Neural progenitor cell (in vitro differentiated cells): ENCODE measurements at places on chromosomes 5 and 9. TPM values are rescaled to one million over a fixed set of nuclear protein-coding genes. Genes with fewer than 3 reads are reported as not detected.
A peak's percentile ranks its signal among the peaks of the same experiment; 100 is the strongest.

Gene OSMR
- 0.22 and 0.58 TPM in 2 replicates for total RNA-seq

Gene GPX3
- total RNA-seq, result 17.9 and 22.4 TPM in 2 replicates

Gene SHOC1
- not detected in 2 replicates for total RNA-seq

Gene ALG2
- total RNA-seq, result 25.0 and 26.0 TPM in 2 replicates

Gene NIM1K
- total RNA-seq, result not detected in 2 replicates

GRCh38 chr5:53963958-53964357 lies 346.4 kb downstream of the ARL15 start:
- no peak for DNase-seq

- peak; percentile 61 for DNase-seq
Measured at GRCh38 chr9:79663878-79664277, 92.1 kb downstream of the TLE4 start.

DNA sequence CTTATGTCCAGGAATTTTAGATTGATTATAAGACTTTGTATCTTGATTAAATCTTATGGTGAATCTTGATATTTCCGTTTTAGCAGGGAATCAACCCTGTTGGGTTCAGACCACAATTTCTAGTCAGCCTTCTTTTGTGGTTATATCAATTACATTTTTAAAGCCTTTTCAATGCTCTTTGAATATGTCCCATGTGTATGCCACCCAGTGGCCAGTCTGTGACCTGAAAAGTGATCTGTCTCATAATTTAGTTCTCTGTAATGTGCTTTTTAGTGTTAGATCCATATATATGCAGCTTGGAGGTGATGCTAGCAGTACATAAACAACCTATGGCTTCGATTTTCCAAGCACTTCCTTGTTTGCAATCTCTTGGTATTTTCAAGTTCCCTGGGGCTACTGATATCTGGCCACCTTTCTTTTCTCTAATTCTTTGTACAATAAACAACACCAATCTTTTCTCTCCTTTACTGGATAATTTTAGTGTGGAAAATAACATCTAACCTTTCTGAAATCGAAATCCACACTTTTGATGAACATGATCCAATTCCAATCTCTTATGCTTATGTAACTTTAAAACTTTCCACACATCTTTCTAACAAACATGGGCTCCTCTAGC lies 28.8 kb downstream of the PDE8B start:
- no peak for DNase-seq

GRCh38 chr9:86119457-86119856 lies 20.1 kb upstream of the GOLM1 start:
- DNase-seq, result no peak

DNA sequence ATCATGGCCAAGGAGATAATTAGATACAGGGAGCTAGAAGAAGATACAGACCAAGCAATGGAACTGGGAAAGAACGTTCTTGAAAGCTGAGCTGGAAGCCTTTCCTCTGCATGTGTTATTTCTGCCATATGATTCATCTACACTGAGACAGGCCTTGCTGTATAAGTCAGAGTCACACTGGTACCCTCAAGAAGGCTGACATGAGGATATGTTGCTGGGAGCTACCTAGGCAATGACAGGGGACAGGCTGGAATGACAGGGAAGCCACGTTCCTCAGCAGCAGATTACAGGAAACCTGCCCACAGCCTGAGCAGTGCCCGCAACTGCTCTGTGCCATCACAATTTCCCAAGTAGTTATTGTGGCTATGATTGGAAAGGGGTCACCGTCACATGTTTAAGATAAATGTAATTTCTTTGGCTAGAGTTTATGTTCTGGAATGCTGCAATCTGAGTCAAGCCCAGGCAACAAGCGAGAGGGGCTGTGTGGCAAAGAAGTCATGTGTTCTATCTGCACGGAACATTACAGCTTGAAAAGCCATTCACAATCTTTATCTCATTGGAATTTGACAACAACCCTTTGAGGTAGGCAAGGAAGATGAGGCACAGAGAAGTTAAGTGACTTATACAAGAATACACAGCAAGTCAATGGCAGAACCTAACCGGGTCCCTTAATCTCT lies 108.2 kb downstream of the TTLL11 start:
- DNase-seq, result no peak

GRCh38 chr5:154418344-154418820 lies 27.4 kb upstream of the SAP30L start:
- no peak for DNase-seq

DNA sequence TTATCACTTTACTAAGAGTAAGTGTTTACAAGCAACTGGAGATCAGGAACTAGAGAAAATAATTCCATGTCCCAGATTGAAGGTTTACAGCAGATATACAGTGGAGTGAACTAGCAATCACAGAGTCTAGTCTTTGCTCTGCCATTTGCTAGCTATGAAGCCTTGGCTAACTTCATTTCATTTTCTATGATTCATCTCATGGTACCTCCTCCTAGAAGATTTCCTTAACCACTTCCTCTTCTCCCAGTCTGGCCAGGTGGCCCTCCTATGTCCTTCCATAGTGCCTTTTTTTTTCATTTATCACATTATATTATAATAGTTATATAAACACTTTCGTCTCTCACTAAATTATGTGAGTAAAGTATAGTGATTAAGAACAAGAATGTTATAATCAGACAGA lies 52.1 kb downstream of the GRIA1 start:
- no peak for DNase-seq

GRCh38 chr5:26518065-26518464 lies 520.3 kb downstream of the CDH9 start:
- DNase-seq, result peak; percentile 85

- DNase-seq, result no peak
Measured at GRCh38 chr5:117165068-117165467, 590.4 kb upstream of the SEMA6A start.

GRCh38 chr5:147971472-147971871 lies 65.1 kb upstream of the C5orf46 start:
- DNase-seq, result no peak

DNA sequence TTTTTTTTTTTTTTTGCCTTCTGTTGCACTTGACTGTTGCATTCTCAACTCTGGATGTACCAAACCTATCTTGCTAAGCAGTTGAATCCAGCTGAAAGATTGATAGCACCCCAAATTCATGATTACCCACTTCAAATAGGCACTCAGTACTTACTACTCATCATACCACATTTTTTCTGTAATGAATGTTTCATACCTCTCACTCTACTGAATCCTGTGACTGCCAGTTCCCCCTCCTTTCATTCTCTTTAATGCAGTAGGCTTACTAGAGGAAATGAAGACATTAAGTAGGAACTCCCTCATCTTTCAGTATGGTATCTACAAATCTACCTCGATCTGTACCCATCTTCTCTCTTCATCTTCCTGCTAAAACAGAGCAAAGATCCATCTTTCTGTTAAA lies 6.8 kb downstream of the INVS start:
- no peak for DNase-seq

GRCh38 chr9:83511051-83511450 lies 27.1 kb downstream of the FRMD3 start:
- no peak for DNase-seq

- no peak for DNase-seq
Measured at GRCh38 chr5:14286574-14287421, 143.7 kb downstream of the TRIO start.

DNA sequence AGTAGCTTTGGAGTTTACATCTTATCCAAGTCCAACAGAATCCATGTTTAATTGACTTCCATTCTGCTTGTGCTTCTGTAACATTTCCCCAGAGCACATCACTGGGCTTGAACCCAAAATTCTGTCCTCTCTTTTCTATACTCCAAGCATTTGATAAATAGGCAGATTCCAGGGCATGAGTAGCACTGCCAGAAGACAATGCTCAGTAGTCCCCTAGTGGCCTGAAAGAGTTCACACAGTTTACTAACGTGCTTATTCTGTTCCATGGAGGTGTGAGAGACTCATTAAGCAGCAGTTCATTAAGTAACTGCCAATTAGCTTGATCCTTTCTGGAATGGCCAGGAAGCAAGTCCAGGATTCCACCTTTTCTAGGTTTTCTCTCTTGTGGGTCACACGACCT lies 9.4 kb upstream of the GABRA6 start:
- DNase-seq, result peak; percentile 64

GRCh38 chr9:134651226-134651905 lies 9.8 kb downstream of the COL5A1 start:
- DNase-seq, result no peak

DNA sequence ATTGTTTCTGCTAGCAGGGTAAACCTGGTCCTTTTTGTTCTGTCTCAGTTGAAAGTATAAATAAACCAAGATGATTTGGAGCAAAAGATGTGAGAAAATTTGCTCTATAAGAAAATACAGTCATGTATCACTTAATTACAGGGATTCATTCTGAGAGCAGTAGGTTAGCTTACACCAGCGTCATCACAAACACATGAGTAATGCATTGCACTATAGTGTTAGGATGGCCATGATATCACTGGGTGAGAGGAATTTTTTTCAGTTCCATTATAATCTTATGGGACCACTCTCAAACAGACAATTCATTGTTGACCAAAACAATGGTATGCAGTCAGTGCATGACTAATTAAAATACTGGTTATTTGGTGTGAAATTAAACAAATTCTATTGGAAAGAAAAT lies 430.9 kb downstream of the CHSY3 start:
- DNase-seq, result no peak

DNA sequence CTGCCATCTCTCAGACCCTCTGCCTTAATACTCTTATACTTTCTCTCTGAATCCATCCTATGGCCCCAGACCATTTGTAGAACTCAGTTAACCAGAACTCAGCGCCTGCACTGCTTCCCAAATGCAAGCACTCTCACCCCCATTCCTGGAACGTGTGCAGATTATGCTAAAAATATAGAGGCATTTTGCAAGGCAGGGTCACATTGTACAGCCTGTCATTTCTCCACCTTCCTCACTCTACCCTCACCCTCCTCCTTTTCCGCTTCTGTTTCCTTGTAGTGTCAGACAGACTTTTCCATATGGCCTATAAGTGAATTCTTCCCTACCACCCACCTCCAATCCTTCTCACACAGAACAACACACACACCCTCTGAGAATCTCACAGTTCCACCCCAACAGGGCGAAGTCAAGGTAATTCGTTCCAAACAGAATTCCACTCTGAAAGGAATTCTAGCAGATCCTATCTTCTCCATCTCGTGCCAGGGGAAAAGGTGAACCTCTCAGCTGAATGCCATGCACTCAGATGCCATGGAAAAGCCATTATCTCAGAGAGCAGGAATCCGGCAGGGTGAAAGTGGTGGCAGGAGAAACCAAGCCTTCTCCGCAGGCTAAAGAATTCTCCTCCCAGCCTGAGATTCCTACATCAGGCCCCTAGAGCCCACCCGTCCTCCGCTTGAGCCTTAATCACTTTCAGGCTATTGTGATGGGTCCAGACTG lies 25.3 kb downstream of the GGTA1 start:
- DNase-seq, result no peak

- DNase-seq, result no peak
Measured at GRCh38 chr5:135978212-135978631, 23.4 kb upstream of the LECT2 start.

DNA sequence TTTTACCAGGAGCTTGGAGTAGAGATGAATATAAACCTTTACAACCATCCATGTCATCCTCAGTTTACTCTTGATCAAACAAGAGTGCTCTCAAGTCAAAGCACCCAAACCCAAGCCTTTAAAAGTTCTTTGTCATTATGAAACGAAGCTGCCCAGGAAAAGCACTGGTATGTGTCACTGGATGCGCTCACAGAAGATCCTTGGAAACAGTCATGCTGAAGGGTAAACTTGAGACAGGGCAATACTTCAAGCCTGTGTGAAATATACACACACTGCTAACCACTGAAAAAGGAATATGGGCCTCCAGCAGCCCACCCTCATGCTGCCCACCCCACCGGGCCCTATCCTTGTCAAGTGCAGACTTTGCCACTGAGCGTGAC lies 84.5 kb downstream of the PRRT1B start:
- DNase-seq, result no peak

DNA sequence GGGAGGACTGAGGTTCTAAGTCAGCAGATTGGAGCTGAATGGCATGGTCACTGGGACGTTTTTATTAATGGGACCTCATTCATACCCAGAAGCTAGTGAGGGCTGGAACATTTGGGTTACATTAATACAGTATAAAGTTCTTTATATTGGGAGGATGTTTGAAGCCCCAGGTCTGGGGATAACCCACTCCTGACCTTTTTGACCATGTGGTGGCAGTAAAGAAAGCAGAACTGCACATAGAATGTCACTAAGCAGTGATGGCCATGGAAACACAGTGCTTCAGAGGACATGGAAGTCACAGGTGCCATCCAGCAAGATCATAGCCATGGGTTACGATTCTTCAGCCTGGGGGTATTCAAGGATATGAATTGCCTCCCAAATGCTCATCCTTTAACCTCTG lies 176.0 kb downstream of the ATP10B start:
- no peak for DNase-seq

- no peak for DNase-seq
Measured at GRCh38 chr5:154258531-154259217, 68.1 kb downstream of the GALNT10 start.

DNA sequence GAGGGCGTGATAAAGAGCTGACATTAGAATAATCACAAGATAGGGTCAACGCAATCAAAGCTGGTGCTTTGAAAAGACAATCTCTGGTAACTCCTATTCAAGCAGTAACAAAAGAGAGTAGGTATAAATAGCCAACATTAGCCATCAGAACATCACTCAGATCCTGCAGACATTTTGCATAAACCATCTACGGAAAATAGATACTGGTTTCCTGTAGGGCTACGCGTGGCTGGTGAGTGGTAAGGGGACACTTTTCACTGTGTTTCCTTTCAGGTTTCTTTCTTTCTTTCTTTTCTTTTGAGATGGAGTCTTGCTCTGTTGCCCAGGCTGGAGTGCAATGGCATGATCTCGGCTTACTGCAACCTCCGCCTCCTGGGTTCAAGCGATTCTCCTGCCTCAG lies 22.3 kb downstream of the TTF1 start:
- DNase-seq, result no peak

DNA sequence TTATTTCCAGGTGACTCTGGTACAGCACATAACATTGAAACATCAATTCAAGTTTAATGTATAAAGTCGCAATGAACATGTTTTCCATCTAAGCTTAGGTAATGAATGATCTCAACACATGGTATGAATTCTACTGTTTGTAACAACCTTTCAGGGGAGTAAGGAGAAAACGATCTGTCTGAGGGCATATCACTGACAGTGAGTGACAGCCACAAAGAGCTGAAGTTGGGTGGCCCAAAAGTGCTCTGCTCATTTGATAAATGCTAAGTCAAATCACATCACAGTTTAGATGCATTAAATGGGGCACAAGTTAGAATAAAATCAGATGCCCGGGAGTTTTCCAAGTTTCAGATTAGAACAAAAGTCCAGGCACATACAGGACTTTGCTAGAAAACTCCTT lies 1.2 kb downstream of the FANCC start:
- peak; percentile 28 for DNase-seq

- DNase-seq, result no peak
Measured at GRCh38 chr5:135654761-135655467, 76.1 kb upstream of the CXCL14 start.

DNA sequence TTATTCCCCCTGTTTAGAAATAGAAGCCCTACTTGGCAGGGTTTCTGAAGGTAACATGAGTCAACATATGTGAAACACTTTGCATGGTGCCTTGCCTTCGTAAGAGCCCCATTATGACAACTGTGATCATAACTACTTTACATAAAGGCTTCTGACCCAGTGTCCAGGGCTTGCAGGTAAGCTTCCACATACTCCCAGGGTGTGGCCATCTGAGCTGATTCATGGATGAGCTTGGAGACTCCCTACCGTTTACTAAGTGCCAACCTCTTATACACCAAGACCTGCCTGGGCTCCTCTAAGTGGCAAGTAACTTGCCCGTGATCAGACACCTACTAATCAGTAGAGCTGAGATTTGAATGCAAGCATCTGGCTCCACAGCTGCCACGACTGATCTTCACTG lies 62.8 kb upstream of the C5orf58 start:
- DNase-seq, result no peak

GRCh38 chr9:86281593-86282076 lies 703 bp downstream of the ISCA1 start:
- peak; percentile 68 for DNase-seq

GRCh38 chr9:75685062-75685461 lies 205.4 kb upstream of the PCSK5 start:
- no peak for DNase-seq
